ENCODE measurements at places on chromosomes 1 and 21.

GRCh38 chr21:33732038-33732437, 89.7 kb downstream of the ITSN1 start:
- DNase-seq: no peak

- DNase-seq: no peak
Observed at GRCh38 chr1:94160811-94161210, 39.9 kb upstream of the ABCA4 start.

- DNase-seq: no peak
Observed at GRCh38 chr1:226532553-226532952, 16.0 kb upstream of the STUM start.

DNA sequence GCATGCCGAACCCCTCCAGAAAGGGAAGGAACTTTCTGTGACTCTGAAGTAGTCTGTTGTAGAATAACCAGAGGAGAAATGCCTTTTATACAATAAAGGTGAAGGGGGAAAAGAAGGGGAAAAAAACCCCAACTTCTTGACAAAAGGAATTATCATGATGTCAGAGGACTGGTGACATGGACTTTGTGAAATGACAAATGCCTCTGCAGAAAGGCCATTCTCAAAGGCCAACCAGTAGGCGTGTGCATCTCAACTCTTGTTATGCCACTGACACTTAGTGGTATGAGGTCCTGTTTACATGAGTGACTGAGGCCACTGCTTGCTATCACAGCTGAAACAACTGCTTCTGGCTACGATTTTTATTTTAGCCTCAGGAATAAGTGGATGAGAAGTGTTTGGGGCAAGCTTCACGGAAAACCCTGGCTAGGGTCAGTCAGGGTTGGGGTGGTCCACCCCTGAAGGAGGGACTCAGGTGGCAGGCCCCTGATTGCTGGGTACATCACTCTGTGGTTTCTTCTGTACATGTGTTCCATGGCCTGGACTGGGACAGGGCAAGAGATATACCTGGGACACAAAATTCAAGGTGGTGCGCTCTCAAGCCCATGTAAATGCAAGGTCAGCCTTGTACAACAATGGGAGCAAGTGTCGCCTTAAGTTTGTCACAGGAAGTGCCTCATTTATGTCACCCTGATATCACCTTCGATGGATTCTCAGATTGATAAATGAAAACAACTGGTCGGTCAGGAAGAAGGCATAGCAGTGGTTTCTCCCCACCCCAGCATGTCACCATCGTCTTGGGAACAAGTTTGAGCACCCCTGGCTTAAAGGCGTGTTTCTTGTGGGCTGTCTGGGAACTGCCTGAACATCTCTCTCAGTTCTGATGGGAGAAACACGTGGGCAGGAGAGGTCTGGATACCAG, 12.4 kb downstream of the RUNX1 start:
- no peak for DNase-seq

DNA sequence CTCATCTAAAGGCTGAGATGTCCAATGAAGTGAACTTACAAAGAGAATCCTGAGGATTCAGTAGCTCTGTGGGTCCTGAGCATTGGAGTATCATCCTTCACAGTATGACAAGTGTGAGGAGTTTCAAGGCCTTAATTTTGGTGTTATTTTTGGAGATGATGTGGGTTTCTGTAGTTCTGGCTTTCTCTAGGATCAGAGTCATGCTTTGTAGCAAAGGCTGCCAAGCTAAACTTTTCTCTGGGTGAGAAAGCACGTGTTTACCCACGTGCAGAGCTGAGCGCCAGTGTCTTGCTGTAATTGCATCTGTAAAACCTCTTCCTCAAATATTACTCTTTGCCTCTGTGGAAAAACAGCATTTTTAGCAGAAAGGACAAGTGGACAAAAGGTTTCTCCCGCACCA, 387.8 kb upstream of the LYPLAL1 start:
- no peak for DNase-seq

DNA sequence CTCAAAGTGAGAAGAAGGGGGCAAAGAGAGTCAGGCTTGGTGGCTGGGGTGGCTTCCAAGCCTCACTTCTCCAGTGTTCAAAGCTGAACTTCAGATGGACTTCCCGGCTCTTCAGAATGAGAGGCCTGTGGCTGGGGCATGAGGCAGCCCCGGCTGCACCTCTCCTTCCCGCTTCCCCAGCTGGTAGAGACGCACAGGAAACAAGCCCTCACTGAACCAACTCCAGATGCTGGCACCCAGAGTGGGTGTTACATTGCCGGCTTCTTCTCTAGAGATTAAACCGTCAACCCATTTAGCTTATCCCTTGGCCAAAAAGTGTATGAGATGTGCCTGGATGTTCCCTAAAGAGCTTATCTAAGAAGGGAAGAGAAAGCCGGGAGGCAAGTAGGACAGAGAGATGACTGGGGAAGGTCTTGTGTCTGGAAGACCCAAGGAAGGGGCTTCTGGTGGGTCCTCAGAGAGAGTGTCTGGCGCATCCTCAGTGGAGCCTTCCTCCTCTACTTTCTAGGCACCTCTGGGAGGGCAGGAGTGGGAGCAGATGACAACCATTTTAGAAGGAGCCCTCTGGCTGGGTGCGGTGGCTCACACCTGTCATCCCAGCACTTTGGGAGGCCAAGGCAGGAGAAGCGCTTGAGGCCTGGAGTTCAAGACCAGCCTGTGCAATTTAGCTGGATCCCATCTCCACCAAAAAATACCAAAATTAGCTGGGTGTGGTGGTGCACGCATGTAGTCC, 2.0 kb downstream of the ADAMTSL4 start:
- no peak for DNase-seq

DNA sequence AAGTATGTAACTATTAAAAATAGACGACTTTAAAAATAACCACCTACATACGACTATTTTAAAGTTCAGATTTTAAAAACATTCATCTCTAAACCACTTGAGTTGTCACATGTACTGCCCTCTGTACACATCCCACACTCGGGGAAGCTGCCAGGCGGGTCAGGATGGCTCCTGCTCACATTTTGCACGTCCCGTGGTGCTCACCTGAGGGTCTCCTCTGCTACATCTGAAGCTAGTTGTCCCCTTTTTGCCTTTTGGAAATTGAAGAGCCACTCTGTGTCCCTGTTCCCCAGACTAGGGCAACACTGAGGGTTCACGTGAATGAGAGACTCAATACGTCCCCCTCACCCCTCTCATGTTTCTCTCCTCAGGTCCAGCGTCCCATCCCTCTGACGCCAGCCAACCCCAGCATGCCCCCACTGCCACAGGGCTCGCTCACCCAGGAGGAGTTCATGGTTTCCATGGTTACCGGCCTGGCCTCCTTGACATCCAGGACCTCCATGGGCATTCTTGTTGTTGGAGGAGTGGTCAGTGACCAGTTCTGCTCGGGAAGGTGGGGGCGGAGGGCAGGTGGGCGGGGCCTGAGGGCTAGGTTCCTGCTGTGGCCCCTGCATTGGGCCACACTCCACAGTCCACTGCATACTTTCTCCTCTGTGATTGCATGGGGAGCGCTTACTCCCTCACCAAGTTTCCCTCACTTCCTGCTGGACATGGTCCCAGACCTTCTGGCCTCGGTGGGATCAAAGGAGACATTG, 13.0 kb upstream of the MIIP start:
- no peak for DNase-seq

GRCh38 chr1:154837672-154838171, 32.4 kb downstream of the KCNN3 start:
- DNase-seq: no peak

GRCh38 chr1:100267284-100267683, 1.3 kb downstream of the RTCA start:
- no peak for DNase-seq

- DNase-seq: no peak
Observed at GRCh38 chr1:30106125-30106524, 617.3 kb downstream of the MATN1 start.

- peak; percentile 8 for DNase-seq
Observed at GRCh38 chr1:234975122-234975940, 153.3 kb downstream of the TOMM20 start.

DNA sequence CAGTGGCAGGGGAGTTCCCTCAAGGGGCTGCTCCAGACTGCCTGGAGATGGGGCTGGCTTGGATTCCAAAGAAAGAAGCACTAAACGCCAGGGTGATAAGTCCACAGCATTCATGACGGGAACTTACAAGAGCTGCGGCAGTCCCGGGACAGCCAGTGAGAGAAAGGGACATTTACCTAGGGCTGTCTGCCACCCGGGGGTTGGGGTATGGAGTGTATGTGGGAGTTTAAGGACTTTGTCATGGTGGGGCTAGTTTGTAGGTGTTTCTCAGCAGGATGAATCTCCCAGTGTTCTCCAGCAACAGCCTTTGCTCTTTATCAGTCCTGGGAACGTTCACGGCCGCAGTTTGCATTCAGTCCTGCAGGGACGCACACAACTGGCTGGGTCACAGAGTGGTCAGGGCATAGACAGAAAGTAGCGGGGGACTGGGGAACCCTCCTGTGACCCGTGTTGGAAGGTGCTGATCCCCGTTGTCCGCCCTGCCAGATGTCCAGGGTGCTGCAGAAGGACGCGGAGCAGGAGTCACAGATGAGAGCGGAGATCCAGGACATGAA, 41.4 kb upstream of the HMGN1 start:
- DNase-seq: no peak

DNA sequence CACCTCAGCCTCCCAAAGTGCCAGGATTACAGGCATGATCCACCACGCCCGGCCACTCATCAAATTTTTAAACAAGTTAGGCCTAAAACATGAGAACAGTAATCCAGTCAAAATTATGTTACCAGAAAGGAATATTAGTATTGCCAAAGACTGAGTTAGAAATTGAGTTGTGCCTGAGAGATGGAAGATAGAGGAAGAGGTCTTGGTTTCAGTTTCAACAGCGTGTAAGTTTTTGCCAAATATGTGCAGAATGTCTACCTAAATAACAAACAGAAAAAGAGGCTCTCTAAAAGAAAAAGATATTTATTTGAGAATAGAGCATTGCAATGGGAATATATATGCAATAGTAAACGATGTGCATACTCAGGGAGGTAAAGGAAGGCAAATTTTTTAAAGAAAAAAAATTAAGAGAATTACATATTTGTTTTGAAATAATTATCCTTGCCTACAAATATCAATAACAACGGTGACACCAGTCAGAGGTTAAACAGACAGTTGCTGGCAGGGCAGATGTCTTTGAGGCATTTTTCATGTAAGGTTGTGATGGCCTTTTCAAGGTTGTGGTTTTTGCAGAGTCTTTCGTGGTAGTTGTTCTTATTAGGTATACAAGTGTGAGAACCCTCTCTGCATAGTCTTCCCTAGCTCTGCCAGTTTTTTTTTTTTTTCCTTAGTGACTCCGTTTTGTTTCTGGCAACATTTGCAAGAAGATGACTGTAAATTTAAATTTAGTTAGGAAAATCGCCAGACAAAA, 2.2 kb upstream of the CD1B start:
- no peak for DNase-seq

- no peak for DNase-seq
Observed at GRCh38 chr1:52683367-52683940, 14.7 kb downstream of the COA7 start.

GRCh38 chr1:28280977-28281381, 21.7 kb downstream of the SESN2 start:
- no peak for DNase-seq

DNA sequence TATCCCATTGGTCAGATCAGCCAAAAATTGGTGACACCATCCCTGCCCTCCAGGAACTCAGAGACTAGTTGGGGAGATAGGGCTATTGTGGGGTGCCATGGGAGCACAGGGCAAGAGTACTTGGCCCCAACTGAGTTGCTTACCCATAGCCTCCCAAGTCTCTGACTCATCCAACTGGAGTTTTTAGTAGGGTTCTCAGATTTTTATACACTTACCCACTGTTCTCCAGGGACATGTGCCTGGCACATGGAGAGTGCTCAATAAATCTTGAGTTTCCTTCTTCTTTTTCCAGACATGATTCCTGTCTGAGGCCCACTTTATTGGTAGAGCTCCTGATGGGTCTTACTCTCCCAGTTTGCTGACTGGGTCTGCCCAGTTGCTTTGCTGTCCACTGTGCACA, 56.7 kb downstream of the OVGP1 start:
- DNase-seq: no peak

DNA sequence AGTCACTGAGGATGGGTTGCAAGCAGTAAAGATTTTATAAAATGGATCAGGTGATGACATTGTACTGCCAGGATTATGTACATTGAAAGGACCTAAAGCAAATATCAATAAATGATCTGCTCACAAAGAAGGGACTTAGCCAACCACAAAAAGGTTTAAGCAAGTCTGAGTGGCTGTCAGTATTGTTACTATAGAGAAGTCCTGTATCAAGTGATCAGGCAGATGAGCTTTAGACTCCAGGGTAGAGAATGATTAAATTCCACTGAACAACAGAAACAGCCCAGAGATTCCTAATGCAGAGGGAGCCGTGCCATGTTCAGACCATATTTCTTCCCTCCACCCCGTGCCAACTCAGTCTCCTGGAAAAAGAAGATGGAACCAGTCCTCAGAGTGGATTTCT, 138.9 kb downstream of the SETD4 start:
- no peak for DNase-seq

- no peak for DNase-seq
Observed at GRCh38 chr1:16218674-16219071, 6.2 kb upstream of the ARHGEF19 start.

DNA sequence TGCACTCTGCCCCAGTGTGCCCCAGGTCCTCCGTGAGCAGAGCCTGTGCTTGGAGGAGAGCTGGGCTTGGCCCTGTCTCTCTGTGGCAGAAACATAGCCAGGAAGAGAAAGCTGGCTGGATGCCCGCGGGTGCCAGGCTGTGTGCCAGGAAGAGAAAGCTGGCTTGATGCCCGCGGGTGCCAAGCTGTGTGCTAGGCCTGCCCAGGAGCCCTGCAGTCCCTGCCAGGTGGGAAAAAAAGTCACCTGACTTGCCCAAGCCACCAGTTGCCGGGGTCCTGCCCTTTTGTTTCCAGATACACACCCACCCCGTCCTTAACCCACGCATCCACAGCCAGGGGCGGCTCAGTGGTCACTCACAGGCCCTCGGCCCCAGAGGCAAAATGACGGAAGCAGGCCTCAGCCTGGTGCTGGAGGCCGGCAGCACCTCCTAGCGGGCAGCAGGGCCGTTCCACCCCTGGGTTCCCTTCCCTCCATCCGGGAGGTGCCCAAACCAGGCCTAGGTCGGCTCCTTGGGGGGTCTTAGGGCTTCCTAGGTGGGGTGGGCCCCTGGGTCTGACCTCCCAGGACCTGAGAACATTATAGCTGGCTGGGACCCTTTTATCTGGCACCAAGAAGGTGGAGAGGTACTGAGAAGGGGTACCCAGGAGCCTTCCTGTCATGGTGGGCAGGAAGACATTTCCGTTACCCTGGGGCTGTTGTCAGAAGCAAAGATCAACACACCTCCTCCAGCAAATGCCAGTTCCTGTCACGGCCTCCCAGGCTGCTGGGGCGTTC, 9.1 kb downstream of the ITGB2 start:
- DNase-seq: no peak

DNA sequence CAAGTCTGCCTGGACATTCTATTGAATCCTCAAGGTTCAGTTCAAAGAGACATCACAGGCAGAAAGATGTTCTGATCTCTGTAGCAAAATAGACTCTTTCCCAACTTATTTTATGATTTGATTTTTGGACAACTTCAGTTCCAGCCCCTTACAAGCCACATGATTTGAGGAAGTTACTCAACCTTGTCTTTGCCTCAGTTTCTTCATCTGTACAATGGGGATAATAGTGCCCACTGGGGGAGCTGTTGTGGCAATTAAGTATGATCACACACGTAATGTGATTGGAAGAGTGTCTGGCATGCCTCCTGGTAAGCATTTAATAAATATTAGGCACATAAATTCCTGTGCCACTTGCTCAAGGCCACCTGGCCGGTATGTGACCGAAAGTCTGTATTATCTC, 130.6 kb downstream of the DAB1 start:
- no peak for DNase-seq

GRCh38 chr1:10299151-10299550, 88.8 kb downstream of the KIF1B start:
- no peak for DNase-seq
